ENCODE measurements at places on chromosomes 1 and 21.

DNA sequence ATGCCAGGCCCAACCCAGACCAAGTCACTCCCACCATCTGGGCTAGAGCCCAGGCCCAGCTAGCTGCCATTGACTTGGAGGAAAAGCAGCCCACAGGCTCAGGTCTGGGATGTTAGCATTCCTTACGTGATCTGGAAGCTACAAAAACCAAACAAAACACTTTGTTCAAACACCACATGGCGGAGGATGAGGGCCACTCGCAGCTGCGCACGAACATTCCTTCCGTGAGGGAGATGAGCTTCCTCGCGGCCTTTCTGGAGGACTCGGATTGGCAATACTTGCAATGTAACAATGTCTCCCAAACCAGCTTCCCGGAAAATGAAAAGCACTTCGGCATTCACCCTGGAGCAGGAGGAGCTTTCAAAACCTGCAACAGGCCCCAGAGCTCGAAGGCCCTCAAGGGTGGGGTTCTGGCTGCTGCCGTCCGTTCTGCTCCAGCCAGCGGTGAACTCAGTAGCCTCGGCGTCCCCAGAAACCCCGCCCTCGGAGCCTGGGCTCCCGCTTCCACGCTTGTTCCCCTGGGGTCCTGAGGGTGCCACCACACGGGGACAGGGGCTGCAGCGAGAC, 40.5 kb downstream of the COL6A1 start:
- DNase-seq, result peak; percentile 76

DNA sequence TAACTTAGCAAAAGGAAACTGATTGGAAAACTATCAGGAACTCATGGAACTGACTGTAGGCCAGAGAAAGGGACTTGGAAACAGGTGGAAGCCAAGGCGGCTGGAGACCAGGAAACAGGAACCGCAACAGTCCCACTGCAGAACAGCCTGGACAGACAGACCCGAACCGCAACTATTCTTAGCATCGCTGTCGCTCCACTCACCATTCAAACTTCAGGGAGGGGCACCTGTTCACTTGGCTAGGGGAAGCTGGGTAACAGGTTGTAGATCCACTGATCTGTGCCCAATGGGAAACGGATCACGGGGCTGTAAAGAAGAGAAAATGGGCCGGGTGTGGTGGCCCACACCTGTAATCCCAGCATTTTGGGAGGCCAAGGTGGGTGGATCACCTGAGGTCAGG, 61.9 kb downstream of the CLSTN1 start:
- DNase-seq, result no peak

DNA sequence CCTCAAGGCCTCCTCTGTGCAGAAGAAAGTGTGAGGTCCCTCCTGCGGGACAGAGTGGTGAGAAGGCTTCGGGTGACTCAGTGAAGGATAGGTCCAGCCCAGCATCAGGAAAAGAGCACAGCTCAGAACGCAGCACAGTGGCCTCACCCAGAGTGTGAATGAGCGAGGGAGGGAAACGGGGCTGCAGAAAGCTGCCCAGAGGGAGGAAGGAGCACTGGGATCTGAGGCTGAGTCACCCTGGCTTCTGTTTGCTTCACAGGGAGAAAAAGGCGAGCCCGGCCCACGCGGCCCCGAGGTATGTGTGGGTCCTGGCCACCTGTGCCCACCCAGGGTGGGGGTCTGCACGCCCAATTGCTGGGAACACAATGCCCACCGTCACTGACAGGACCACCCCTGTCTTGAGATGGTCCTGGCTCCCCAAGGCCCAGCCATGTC, 24.3 kb downstream of the COL6A2 start:
- peak; percentile 40 for DNase-seq

DNA sequence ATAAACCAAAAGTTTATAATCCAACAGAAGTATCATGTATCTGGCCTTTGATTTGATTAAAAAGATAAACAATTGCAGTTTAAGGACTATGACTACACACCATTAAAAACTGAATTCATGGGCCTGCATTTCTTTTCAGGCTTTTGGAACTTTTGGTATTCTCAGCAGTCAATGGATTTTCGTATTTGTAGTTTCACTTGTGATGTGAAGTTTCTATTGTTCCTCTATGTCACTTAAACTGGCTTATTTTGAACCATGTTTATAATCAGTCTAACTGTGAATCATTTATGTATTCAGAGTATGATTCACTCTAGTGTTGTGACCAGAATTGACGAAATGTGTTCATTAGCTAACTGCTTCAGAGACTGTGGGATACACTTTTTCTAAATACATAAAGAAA, 132.9 kb downstream of the COQ8A start:
- no peak for DNase-seq

- DNase-seq, result peak; percentile 2
These were observed 102.1 kb downstream of the SNX7 start for GRCh38 chr1:98763488-98764150.

DNA sequence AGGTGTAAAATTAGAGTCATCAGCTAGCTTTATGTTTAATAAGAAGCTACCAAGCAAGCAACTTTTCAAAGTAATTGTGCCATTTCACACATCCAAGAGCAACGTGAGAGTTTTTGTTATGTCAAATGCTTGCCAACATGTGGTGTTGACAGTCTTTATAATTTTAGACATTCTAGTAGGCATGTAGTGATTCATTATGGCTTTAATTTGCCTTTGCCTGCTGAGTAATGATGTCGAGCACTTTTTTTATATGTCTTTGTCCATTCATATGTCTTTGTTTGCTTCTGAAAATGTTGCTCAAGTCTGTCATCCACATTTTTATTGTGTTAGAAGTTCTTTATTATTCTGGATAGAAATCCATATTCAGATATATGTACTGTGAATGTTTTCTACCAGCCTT, 21.4 kb upstream of the CHIT1 start:
- no peak for DNase-seq

GRCh38 chr1:172960454-172961208, 90.1 kb downstream of the TNFSF18 start:
- no peak for DNase-seq

GRCh38 chr1:207298636-207299398, 22.7 kb upstream of the CD55 start:
- DNase-seq, result no peak

- DNase-seq, result peak; percentile 13
These were observed 10.4 kb upstream of the GJA9 start for GRCh38 chr1:38891753-38892152.

- DNase-seq, result no peak
These were observed 65.4 kb upstream of the KRTAP19-8 start for GRCh38 chr21:31103571-31104265.

DNA sequence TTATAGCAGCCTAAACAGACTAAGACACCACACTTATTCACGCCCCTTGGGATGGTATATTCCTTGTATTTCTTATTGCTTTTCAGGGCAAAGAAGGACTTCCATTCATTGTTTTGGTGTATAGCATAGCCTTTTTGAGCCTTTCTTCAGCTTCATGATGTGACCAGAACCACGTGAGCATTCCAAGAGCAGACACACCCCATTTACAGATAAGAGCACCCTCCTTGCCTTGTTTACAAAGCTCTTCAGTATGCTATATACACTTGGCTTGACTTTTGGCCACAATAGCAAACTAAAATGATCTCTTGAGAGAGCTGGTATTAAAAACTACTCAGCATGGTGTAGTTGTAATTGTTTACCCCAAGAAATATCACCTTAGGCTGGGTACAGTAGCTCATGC, 78.7 kb downstream of the PIK3R3 start:
- DNase-seq, result no peak

- DNase-seq, result no peak
These were observed 9.6 kb downstream of the ARHGEF16 start for GRCh38 chr1:3463891-3464648.

DNA sequence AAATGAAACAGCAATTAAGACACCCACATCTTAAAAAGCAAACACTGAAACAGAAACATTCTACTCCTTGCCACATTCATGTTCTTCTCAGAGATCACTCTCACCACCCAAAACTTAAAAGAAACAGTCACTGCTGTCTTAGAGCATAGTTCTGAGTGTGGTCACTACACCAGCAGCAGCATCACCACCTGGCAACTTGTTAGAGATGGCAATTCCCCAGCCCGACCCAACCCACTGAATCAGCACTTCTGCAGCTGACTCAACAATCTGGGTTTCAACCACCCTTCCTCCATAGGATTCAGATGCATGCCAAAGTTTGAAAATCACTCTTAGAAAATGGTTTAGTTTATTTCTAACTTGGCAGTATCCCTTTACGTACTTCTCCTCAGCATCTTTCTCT, 126.1 kb downstream of the CDC42BPA start:
- peak; percentile 95 for DNase-seq

DNA sequence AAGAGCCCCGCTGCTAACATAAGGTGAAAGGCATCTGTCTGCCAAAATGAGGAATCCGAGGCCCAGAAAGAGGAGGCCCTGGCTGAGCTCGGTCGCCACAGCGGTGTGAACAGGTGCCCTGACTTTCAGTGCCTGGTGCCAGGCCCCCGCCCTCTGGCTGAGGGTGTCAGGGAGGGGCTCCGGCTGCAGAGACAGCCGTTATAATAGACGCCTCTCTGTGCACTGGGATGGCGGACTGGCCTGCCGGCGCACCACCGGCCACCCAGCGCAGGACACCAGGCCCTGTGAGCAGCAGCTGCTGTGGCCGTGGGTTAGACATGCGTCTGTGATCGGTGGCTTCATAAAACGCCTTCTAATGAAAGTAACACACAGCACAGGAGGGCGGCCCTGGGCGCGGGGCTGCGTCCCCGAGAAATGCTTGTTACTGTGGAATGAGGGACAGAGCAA, 51.4 kb upstream of the ACTRT2 start:
- no peak for DNase-seq

GRCh38 chr1:200908191-200908868, 13.6 kb downstream of the INAVA start:
- no peak for DNase-seq

- DNase-seq, result no peak
These were observed 45.6 kb downstream of the ZZZ3 start for GRCh38 chr1:77636864-77637263.

- DNase-seq, result no peak
These were observed 3.1 kb downstream of the ENO1 start for GRCh38 chr1:8875216-8875861.

DNA sequence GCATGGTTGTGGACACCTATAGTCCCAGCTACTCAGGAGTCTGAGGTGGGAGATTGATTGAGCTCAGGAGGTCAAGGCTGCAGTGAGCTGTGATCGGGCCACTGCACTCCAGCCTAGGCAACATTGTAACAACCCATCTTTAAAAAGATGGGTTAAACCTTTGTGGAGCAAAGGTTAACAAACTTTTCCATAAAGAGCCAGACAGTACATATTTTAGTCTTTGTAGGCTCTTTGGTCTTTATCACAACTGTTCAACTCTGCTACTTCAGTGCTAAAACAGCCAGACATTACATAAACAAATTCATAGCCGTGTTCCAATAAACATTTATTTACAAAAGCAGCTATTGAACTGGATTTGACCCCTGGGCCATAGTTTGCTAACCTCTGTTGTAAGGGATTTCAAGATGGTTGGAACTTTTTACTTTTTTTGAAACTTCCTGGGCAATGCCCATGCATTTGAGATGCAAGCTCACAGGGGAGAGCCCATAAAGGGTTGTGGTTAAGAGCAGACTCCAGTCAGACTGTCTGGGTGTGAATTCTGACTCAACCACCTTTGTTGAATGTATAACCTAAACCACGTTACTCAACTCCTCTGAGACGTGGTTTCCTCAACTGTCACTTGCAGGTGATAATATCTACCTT, 10.8 kb downstream of the INAVA start:
- peak; percentile 31 for DNase-seq

DNA sequence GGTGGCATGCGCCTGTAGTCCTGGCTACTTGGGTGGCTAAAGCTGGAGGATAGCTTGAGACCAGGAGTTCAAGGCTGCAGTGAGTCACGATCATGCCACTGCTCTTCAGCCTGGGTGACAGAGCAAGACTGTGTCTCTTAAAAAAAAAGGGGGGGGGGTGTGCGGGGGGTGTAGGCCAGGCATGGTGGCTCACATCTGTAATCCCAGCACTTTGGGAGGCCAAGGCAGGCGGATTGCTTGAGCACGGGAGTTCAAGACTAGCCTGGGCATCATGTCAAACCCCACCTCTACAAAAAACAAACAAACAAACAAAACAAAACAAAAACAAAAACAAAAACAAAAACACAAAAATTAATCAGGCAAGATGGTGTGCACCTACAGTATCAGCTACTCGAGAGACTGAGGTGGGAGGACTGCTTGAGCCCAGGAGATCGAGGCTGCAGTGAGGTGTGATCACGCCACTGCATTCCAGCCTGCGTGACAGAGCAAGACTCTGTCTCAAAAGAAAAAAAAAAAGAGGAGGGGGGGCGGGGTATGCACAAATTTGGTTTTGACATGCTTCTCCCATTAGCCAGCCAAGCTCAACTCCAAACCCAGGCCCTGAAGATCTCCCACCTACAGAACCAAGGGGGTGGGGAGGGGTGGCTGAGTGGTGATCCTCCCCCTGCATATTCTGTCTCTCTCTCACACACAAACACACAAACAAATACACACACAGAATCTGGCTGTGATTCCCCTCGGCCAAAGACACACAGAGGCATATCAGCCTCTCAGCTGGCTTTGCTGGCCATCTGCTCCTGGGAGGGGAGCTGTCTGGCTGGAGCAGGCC, 3.1 kb downstream of the PTAFR start:
- DNase-seq, result peak; percentile 25

All from fibroblast of upper back skin (primary cell).